H54 (cell line): ENCODE measurements at places on chromosomes 2 and 18.

GRCh38 chr2:76311728-76312127, 601.0 kb upstream of the GCFC2 start:
- no peak for DNase-seq

GRCh38 chr18:62736077-62736855, 20.9 kb downstream of the PHLPP1 start:
- DNase-seq: no peak

GRCh38 chr18:24593886-24594285, 133.4 kb downstream of the HRH4 start:
- DNase-seq: no peak

DNA sequence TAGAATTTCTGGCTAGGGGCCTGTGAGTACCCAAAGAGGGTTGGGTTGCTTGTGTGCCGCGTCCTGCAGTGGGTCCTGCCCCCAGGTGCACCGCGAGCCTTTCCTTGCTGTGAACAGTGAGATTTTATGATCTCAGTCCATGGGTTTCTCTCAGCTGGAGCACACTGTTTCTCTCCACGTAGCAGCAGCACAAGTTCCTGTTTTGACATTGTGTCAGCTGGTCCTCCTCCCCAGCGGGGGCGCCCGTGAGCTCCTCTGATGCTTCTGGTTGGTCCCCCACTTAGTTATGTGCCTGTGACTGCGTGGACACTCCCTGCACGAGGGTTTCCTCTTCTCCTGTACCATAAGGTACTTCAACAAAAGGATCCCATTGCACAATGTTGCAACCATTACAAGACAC, 29.8 kb downstream of the TSHZ1 start:
- DNase-seq: no peak

DNA sequence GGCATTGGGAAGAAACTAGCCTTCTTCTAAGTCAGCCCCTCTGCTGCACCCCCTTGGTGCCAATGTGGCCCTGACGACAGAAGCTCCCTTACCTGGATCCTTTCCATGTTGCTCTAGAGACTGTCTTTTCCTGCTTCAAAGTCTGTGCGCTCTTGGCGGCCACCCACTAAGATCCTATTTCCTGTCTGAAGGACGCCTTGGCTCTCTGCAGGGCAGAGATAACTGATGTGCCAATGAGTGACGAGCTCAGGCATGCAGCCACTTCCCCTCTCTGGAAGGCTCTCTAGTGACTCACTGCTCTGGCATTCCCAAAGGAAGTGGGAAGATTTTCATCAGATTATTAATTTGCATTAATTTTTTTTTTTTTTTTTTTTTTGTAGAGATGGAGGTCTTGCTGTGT, 273.5 kb downstream of the CDH20 start:
- peak; percentile 33 for DNase-seq

DNA sequence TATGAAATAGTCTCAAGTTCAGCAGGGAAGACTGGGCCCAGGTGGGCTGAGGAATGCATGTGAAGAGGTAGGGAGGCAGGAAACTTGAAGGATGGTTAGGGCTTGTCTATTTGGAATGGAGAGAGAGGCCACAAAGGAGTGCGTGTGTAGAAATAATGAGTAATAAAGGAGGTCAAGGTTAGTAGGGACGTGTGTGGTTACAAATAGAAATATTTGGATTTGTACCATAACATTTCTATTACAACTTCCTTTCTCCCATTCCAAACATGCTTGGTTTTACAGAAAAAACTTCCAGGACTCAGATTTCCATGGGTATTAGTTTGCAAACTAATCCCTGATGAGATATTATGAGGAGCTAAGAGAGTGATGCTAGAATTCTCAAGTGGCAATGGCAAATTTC, 280.6 kb downstream of the NCKAP5 start:
- no peak for DNase-seq

DNA sequence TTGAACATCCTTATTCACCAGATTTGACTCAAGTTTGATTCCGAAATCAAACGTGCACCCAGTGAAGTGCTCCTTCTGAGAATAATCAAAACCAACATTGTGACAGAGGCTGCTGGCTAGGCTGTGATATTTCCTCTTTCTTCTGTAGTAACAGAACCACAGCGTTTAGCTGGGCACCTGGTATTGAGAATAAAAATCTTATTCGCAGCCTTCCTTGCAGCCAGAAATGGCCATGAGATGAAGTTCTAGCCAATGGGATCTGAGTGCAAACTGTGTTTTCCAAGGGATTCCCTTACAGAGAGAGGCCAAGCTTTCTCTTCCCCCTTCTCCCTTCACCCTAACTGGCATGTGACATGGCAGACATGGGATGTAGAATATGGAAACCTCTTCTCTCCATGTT, 51.7 kb downstream of the TMEM163 start:
- no peak for DNase-seq

GRCh38 chr2:67694445-67694844, 297.3 kb downstream of the ETAA1 start:
- no peak for DNase-seq

DNA sequence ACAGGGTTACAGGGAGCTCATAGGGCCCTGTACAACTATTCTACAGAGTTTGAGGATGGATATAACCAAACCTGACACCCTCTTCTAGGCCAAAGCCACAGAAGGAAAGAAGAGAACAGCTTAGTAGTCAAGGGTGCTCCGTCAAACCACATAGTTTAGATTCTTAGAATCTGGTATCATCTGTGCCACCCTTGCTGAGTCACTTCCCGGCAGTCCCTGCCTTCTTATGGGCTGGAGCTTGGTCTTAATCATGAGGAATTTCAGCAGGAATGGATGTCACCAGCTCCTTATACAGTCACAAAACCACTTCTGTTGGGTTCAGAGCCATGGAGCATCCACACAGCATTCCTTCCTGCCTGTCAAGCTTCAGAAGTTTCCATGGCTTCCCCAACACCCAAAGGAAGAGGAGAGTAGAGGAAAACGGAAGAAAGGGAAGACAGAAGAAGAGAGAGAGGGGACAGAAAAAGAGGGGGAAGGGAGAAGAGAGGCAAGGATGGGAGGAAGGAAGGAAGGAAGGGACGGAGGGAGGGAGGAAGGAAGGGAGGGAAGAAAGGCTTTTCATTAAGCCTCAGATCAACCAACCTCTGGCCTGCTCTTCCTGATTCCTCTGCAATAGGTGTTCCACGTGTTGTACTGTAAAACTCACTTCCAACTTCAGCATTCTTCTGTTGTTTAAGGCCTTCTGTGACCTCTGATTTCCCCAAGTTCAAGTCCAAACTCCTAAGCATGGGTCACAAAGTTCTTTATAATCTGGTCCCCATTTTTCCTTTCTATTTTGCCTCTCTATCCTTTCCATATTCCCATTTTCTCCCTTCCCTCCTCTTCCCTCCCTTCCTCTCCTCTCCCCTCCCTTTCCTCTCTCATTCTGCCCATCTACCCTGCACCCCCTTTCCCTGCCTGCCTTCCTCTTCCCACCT, 246.1 kb upstream of the TNP1 start:
- DNase-seq: peak; percentile 41

DNA sequence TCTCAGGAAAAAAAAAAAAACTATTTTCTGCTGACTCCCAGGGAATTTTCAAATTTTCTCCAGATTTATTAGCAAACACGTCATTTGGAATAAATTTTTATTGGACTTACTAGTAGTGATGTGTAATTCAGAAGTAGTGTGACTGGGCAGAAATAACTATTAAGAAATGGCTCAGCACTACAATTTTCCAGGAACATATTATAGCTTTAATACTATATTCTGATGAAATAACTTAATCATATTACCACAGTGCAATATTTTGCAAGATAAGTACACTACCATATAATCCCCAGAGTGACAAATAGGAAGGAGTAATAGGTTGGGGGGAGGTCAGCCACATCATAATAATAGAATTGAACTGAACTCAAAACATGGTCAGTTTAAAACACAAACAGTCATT, 19.7 kb upstream of the TNFAIP6 start:
- no peak for DNase-seq

- no peak for DNase-seq
Measured at GRCh38 chr18:3916082-3916481, 466.1 kb downstream of the TGIF1 start.

- no peak for DNase-seq
Measured at GRCh38 chr18:35559867-35560266, 21.7 kb upstream of the GALNT1 start.

DNA sequence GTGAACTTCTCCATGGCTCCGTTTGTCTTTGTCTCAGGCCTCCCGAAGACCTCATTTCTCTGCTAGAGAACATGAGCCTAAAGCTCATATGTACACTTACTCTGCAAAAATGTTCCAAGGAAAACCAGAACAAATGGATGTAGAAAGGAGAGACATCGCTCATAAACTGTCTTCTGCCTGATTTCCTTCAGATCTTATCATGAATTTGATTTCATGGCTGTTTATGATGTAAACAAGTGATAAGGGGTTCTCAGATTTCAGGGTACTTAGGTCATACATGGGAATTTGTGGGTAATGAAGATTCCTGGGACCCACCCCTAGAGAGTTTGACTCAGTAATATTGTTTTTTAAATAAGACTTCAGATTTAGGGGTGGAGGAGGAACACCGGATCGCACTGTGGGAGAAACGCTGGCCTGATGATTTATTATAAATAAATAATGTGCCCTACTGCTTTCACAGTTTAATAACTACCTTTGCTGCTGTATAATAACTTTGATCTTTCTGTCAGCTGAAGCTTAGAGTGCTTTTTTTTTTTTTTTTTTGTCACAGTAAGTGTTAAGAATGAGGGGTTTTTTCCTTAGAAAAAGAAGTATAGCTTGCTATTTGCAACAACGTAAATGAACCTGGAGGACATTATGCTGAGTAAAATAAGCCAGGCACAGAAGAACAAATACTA, 14.9 kb downstream of the AOX1 start:
- no peak for DNase-seq

DNA sequence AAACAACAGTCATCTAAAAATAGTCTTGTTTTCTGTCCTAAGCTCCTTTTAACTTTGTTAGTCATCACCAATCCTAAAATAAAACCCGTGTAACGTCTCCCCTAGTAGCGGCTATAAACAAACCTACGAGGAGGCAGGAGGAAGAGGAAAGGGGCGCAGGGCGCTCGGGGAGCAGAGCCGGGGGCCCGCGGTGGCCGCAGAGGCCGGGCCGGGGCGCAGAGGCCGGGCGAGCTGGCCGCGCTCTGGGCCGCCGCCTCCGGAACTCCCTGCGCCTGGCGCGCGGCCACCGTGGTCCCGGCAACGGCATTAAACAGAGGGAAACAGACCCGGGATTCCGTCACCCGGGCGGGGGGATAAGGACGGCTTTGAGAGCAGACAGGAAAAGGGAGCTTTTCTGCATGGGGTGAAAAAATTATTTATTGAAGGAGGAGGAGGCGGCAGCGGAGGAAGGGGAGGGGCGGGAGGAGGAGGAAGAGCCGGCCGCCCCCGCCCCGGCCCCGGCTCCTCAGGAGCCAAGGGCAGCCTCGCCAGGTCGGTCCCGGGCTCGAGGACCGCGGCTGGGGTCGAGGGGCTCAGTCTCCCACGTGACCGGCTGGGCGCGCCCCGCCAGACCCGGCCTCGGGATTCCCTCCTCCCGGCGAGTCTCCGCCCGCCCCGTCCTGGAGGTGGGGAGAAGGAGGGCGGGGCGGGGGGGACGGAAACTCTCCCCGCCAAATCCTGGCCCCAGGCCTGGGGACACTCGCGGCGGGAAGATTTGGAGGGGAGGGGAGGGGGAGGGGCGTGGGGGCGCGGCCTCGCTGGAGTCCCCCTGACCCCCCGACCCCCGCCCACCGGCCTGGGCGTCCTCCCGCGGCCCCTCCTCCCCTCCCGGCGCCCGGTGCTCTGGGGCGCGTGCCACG, 1.8 kb upstream of the NFATC1 start:
- peak; percentile 65 for DNase-seq

DNA sequence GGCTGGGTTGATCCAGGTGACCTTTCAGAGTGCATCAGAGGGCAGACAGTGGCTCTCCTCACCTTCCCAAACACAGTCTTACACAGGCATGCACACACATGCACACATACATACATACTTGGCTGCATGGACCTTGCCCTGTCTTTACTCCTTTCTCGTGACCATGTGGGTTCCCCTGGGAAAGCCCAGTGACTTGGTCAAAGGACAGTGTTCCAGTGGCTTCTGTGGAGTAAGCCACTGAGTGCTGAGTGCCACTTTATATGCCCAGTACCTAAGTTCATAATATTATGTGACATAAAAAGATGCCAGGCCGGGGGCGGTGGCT, 249.4 kb downstream of the MYCN start:
- DNase-seq: no peak

DNA sequence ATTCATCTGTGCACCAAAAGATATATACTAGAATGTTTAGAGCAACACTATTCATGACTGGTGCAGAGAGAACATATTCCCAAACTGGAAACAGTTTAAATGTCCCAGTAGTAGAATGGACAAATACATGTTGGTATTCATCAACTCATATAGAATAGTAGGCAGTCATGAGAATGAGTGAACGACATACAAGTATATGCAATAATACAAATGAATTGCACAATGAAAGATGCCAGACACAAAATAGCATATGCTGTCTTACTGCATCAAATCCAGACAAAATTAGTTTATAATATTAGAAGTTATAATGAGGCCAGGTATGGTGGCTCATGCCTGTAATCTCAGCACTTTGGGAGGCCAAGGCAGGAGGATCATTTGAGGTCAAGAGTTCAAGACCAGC, 8.3 kb upstream of the PRKAG3 start:
- DNase-seq: no peak

- no peak for DNase-seq
Measured at GRCh38 chr2:120494446-120494845, 148.5 kb downstream of the INHBB start.

GRCh38 chr2:78351208-78351607, 674.3 kb upstream of the REG3G start:
- DNase-seq: no peak

- DNase-seq: no peak
Measured at GRCh38 chr2:31404827-31405226, 9.7 kb downstream of the XDH start.

DNA sequence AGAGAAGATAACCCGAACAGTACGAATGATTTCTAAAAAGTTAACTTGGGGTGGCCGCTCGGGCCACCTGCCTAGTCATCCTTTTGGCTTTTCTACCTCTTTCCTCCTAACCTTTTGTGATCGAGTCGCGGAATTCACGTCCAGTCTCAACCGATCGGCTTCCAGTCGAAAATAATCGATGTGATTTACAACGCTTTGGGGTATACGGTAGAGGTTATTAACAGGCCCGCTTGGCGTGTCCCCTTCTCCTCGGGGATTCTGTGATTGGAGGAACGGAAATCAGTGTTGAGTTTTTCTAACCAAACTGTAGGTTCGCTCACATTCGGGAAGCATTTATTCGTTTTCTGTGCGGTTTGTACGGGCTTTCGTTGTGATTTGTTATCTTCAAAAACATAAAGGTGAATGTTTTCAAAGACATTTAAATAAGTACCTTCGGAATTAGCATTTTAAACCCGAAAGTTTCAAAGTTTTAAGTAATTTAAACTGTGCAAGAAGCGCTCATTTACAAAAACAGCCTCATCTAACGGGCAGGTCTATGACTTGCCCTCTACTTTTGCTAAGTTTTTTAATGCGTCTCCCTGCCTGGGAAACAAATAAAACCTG, 588 bp upstream of the FOXI3 start:
- no peak for DNase-seq

- peak; percentile 62 for DNase-seq
Measured at GRCh38 chr2:235614176-235614860, 120.5 kb downstream of the AGAP1 start.
